ENCODE measurements at places on chromosomes 11 and 22. TPM values are rescaled to one million over a fixed set of nuclear protein-coding genes. Genes with fewer than 3 reads are reported as not detected.

The ANKK1 gene
- 2.0 TPM for total RNA-seq

The SLC25A45 gene
- 57.7 TPM for total RNA-seq

The C22orf31 gene
- not detected for total RNA-seq

The MUC5B gene
- total RNA-seq = not detected

The GAS2L1 gene
- 2.5 TPM for total RNA-seq

Data from T-helper 17 cell (primary cell).